ENCODE measurements at places on chromosomes 13 and 19.

DNA sequence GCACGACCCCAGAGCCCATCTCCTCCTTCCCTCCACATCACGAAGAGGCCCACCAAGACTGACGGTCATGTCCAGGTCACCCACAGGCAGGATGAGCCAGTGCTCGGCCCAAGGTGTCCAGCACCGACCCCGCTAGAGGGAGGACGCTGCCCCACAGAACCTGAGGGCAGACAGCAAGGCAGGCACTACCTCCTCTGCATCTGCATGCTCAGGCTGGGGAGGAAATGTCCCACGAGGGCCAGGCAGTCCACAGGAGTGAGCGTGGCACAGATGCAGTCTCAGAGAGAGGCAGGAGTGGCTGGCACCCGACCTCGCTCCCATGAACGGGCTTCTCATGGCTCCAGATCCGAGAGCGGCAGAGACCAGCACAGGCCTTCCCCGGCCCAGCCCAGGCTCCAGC is 133.2 kb downstream of the TUBA3C start:
- DNase-seq, result no peak

DNA sequence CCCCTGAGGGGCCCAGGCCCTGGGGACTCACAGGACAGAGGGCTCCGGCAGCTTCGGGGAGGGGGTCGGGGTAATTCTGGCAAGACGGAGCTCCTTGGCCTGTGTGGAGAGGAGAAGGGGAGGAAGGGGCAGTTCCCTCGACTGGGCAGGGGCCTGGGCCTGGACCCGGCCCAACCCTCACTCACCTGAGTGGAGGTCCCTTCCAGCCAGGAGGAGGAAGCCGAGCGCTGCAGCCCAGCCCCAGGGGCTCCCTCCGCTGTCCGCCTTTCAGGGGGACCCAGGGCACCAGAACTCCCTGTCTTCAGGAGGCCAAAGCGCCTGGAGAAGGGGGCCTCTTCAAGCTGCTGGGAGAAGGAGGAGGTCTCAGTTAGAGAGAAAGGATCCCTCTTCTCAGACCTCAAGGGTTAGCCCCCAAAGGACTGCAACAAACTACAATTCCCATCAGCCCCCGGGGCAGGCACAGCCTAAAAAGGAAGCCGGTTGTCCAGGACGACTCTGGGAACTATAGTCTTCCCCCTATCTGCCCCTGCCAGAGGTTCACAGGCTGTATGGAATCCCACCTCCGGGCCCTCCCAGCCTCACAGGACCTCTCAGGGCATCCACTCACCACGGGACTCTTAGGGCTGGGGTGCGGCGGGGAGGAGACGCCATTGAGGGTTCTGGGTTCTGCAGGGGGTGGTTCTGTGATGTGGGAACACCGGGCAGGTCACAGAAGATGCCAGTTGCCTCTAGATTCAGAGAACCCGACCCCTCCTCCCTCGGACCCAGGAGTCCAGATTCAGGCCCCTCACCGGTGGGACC is 19.8 kb downstream of the EPS8L1 start:
- no peak for DNase-seq

DNA sequence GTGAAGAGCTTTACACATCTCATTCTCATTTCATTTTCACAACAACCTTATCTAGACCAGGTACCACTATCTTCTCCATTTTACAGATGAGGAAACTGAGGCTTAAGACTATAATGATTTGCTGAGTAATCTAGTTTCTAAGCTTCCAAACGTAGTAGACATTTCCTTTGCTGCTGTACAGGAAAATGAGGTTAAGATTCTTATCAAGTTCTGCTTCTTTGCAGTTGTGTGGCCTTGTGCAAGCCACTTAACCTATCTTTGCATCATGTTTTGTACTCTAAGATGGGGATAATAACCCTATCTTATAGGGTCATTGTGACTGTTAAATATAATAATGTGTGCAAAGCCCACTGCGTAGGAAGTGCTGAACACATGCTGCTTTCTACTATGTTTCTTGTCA is 307.9 kb downstream of the HS6ST3 start:
- DNase-seq, result no peak

GRCh38 chr13:101955764-101956163 is 446.1 kb downstream of the FGF14 start:
- no peak for DNase-seq

DNA sequence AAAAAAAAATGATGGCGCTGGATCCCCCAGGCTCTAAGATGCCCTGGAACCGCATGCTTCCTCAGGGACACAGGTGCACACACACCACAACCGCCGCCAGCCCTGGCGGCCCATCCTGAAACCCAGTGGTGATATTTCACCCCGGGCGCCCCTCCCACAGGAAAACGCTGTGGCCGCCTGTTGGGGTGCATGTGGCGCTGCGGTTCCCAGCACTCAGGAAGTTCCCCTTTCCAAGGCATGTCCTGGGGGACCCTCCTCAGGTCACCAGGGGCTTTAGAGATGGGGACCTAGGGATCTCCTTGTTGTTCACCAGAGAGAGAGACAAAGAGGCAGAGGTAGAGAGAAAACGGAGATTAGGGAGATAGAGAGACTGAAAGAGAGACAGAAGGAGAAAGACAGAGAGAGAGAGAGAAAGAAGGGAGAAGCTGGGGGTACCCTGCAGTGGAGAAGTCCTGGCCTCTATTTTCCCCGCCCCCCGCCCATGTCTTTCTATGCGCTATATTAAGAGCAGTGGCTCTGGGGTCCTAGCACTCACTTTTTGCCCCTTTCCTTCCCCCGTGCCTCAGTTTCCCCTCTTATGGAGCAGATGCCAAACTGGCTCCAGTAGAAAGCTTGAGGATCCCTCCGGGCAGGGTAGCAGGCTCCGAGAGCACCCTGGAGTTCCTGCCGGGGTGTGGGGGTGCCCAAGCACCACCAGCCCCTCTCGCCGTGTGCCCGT is 2.3 kb downstream of the ADGRE2 start:
- DNase-seq, result no peak

DNA sequence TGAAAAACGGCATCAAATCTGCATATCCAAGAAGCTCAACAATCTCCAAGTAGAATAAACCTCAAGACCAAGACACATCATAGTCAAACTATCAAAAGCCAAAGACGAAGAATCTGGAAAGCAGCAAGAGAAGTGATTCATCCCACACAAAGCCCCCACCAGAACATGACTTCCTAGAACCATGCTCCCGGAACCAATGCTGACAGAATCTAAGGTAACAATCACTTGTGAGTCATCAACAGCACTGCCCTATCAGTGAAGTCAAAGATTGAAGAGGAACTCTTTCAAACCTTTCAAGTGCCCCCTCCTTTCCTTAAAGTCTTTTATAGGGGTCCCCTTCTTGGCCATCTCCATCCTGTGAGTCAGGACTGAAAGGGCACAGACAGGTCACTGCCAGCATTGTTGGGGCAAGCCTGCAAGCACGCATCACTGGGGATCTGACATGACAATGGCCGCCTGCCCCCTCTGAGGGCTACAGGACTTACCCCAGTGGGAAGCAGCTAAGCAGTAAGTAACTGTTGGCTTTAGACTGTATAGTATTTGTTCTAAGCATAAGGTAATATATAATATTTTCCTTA is at the start of gene CCDC70:
Gene CCDC70, plus strand, starts transcription at position 247 of the 578 bp plus-strand sequence. CDS start 3,443 bp downstream, outside the sequence.
- no peak for DNase-seq

DNA sequence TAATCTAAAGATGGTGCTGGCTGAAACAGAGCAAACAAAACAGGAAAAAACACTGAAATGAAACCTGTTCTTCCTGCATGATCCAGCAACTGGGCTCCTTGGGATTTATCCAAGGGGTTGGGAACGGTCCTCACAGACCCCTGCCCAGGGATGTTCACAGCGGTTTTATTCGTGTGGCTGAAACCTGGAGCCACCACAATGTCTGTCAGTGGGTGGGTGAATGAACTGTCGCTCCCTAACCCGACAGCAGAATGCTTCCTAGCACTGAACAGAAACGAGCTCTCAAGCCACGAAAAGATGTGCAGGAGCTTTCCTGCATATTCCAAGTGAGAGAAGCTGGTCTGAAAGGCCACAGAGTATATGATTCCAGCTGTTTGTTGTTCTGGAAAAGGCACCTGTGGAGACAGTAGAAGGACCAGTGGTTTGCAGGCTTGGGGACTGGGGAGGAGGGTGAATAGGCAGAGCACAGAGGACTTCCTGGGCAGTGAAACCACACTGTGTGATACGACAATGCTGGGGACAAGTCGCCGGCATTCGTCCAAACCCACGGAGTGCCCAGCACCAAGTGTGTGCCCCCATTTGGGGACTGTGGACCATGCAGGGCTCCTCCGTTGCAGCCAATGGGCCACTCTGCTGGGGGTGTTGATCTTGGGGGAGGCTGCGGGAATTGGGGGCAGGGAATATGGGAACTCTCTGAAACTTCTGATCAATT is 73.9 kb downstream of the TEX29 start:
- DNase-seq, result no peak

DNA sequence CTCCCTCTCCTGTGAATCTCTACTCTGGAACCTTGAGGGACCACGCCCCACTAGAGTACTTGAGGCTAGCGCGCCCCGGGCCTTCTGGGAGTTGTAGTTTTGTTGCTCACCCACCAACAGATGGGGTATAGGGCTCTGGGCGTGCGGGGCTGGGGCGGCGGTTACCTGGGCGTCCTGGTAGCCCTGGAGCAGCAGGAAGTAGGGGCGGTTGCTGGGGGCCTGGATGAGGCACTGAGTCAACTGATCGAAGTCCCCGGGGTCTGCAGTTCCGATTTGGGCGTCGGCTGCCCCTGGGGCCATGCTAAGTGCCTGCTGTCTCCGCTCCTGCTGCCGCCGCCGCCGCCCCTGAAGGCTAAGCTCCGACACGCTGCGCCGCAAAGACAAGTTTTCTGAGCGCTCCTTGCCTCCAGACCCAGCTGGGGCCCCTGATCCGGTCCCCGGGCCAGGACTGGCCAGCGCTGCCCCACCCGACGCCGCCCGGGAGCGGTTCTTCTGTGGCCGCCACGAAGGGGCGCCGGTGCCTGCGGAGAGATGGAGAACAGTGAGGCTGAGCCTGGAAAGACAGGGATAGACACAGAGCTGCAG is 5.3 kb downstream of the RASIP1 start:
- DNase-seq, result no peak

GRCh38 chr19:12484371-12485051 is at the start of gene ZNF709:
ZNF709 (minus strand) TSS chr19:12484816; CDS start chr19:12484657, 159 bp downstream.
- peak; percentile 37 for DNase-seq

- DNase-seq, result peak; percentile 26
Observed at GRCh38 chr13:28138012-28138755, at the start of gene PAN3. PAN3 (plus strand) TSS chr13:28138545; CDS start chr13:28138658, 113 bp downstream.

- DNase-seq, result no peak
Observed at GRCh38 chr13:36571444-36571843, 102.4 kb upstream of the SERTM1 start.

GRCh38 chr19:29539670-29540069 is 13.9 kb downstream of the VSTM2B start:
- DNase-seq, result no peak

DNA sequence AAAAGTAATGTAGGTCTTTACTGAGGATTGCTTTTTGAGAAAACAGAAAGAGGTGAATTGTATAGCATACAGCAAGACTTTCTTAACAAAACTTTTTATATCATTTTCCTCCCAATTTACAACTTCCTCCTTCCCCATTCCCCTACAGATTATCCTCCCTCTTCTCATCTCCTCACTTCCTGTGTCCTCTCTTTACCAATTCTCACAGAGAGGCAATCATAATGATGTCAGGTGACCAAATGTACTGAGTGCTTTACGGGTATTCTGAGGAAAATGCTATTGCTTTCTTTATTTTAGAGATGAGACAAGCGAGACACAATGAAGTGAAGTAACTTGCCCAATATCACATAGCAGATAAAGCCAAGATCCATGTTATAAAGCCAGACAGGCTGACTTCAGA is 1.7 kb upstream of the MTMR6 start:
- no peak for DNase-seq

- no peak for DNase-seq
Observed at GRCh38 chr19:31166206-31166605, 183.0 kb downstream of the TSHZ3 start.

GRCh38 chr19:12163826-12164225 is 930 bp downstream of the ZNF136 start:
- DNase-seq, result no peak

DNA sequence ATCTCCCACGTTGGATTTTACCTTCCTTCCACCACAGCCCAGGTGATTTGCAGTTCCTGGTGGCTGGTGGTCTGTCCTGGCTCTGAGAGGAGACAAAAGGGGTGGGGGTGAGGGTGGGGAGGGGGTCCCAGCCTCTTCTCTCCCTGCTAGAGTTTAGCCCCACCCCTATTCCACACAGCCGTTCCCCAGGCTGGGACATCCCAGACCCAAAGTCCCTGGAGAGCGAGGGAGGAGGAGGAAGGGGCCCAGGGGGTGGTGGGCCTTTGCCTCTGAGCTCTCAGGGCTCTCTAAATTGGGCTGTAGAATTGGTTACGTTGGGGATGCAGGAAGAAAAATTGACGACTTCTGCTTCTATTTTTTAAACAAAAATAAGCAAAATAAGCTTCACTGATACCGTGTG is 81.9 kb downstream of the SLC6A16 start:
- no peak for DNase-seq

DNA sequence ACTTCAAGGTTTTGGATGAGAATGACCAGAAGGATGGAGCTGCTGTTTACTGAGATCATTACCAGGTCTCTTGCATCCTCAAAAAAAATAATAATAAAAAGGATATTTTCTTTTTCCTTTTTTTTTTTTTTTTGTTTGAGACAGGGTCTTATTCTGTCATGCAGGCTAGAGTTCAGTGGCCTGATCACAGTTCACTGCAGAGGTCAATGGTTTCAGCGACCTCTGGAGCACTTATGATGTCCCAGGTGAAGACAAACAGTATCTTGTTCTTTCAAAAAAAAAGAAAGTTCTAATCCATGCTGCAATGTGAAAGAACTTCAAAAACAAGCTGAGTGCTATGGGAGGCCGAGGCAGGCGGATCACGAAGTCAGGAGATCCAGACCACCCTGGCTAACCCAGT is 30.4 kb upstream of the TPM4 start:
- DNase-seq, result no peak

- no peak for DNase-seq
Observed at GRCh38 chr19:46442808-46443450, 14.2 kb upstream of the PNMA8C start.

- DNase-seq, result no peak
Observed at GRCh38 chr13:89181041-89181440, 1509.9 kb downstream of the SLITRK5 start.

- no peak for DNase-seq
Observed at GRCh38 chr13:84670245-84670644, 788.0 kb upstream of the SLITRK1 start.

GRCh38 chr13:75782985-75783384 is 146.9 kb downstream of the LMO7 start:
- no peak for DNase-seq

- DNase-seq, result no peak
Observed at GRCh38 chr13:64758521-64759244, 2471.5 kb downstream of the PCDH9 start.

GRCh38 chr13:48573213-48574007 is 40.5 kb upstream of the RCBTB2 start:
- no peak for DNase-seq

- DNase-seq, result no peak
Observed at GRCh38 chr13:100855151-100855550, 180.6 kb upstream of the TMTC4 start.

- no peak for DNase-seq
Observed at GRCh38 chr19:47402504-47402903, 16.8 kb downstream of the MEIS3 start.
